NCI-H1105 treated with DMSO at 0.1 percent for 48 hours (cell line): ENCODE measurements at places on chromosomes 5 and 9.

- DNase-seq, result no peak
Observed at GRCh38 chr5:103347716-103348423, 89.3 kb downstream of the MACIR start.

- DNase-seq, result no peak
Observed at GRCh38 chr9:88737876-88738275, 202.9 kb downstream of the NXNL2 start.

- no peak for DNase-seq
Observed at GRCh38 chr5:122561209-122561608, 213.7 kb upstream of the SNX2 start.

- DNase-seq, result no peak
Observed at GRCh38 chr9:21853414-21853813, 51.0 kb downstream of the MTAP start.

DNA sequence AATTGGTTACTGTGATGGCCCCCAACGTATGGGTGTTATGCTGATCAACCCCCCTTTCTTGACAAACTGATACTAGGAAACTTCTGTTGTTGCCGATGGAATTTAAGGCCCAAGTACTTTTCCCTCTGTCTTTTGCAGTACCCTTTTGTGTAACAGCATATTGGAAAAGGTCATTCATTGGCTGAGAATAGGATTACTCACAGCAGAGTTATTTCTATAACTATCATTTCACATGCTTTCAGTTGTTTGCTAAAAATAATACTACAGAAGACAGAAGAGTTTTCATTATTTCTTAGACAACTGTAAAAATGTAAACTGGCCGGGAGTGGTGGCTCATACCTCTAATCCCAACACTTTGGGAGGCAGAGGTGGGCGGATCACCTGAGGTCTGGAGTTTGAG is 329.5 kb downstream of the KIAA0825 start:
- no peak for DNase-seq

DNA sequence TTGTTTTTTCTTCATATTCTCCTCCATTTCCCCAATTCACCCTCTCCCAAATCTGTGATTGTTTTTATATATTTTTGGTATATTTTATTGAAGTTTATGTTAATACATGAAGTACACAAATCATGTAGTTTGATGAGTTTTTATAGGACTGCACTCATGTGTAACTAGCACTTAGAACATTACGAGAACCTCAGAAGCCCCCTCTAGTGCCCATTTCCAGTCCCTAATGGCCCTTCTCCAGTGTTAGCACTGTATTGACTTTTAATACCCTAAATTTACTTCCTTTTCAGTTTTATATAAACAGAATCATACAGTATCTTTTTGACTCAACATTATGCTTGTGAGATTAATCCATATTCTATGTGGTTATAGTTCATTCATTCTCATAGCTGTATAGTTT is 18.5 kb upstream of the FKTN start:
- DNase-seq, result no peak

- DNase-seq, result no peak
Observed at GRCh38 chr5:37703841-37704241, 136.0 kb downstream of the GDNF start.

DNA sequence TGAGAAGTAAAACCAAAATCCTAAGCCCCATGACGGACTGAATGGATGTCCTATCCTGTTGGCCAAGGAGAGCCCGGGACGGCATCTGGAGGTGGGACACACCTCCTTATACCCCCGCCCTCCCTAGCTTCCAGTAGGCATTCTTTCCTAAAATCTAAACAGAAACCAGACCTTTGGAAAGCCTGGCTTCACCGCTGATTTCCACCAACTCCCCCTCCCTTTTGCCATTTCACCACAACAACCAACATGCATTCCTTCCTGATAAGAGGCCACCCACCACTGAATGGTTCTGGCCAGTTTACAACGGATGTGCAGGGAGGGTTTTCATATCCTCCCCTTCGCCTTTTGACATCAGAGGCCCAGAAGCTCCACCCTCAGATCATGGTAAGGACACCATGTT is 9.2 kb upstream of the RARS1 start:
- no peak for DNase-seq

- DNase-seq, result no peak
Observed at GRCh38 chr5:59842999-59843398, 50.5 kb downstream of the PDE4D start.

- DNase-seq, result no peak
Observed at GRCh38 chr5:150443242-150444075, 6.1 kb downstream of the RPS14 start.

- DNase-seq, result no peak
Observed at GRCh38 chr5:80931411-80931810, 28.8 kb upstream of the RASGRF2 start.

- DNase-seq, result no peak
Observed at GRCh38 chr5:115696141-115696650, 70.4 kb upstream of the TMED7 start.

DNA sequence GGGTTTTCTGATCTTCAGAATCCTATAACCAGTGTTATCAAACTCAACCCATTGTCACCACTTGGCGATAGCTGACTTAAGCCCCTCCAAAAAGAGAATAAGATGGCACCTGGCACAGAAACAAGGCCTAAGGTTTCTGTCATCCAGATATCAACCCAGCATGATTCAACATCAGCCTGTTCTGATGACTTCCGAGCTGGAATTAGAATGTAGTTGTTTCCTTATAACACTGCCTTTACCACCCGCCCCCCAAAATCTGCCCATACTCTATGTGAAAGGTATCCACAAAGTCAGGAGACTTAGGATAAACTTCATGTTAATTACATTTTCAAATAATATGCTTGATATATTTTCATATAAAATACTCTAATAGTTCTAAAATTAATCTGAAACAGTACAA is 5.2 kb downstream of the KLF9 start:
- DNase-seq, result no peak

DNA sequence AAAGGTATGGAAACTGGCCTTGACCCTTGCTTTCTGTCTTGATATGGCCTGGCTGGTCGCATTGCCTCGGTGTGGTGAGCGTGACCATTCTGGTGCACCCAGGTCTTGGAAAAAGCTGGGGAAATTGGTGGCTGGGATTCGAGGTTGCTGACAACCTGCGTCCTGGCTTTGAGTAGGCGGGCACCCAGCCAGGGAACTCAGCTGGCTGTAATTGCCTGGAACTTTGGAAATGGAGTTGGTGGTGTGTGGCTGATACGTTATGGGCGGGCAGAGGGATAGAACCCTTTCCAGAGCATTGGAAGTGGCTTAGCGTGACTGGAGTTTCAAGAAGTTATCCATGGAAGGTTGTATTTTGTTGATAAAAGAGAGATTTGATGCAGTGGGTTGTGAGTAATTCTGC is 35.2 kb downstream of the KCNMB1 start:
- peak; percentile 48 for DNase-seq

- DNase-seq, result peak; percentile 77
Observed at GRCh38 chr9:131382850-131383729, 10.8 kb upstream of the PRRC2B start.

- no peak for DNase-seq
Observed at GRCh38 chr9:137785704-137786161, 91.8 kb upstream of the CACNA1B start.

DNA sequence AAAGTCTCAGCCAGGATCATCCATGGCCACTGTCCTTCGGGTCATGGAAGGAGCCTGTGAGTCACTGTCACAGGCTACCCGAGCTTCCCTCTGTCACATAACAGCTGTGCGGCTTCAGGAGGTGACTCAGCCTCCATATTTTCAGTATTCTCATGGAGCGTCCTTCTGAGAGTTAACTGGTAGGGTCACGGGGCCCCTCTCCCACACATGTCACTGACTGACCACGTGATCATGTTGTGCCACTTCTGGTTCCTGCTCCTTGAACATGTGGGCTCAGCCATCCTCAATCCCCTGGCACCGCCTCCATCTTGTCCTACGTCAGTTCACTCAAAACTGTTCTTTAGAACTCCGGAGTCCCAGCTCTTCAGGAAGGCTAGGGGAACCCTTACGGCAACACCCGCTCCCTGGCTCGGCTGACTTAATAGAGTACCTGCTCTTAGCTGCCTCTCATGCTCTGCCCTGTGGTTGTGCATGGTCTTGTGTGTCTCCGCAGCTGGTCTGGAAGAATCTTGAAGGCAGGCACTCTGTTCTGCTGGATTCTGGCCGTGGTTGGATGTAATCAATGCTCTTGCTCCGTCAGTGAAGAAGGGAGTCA is 182.8 kb downstream of the ICE1 start:
- DNase-seq, result no peak

DNA sequence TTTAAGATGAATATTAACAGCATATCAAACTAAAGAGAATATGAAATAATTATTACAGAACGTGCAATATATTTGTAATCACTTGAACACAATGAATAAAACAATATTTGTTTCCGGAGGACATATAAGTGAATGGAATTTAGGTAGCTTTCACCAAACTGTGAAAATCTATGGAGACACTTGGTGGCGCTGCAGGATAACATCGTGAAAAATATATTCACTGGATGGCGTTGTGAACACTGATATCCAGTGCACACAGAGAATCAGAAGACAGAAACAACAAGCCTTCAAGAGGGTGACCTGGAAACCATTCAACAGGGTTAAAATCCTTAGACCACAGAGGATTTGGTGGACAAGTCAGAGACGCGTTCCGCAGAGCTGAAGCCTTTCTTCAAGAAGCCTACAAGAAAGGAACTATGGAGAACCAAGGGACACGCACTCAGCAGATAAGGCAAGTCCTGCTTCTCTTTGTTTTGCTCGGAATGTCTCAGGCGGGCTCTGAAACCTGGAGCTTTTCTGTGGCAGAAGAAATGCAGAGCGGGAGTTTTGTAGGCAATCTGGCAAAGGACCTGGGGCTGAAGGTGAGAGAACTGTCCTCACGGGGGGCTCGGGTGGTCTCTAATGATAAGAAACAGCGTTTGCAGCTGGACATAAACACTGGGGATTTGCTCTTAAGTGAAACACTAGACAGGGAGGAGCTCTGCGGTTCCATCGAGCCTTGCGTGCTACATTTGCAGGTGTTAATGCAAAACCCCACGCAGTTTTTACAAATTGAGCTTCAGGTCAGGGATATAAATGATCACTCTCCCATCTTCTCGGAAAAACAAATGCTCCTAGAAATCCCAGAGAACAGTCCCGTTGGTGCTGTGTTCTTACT is at the start of gene PCDHB11:
TSS of gene PCDHB11 (plus strand) at position 269 of the 877 bp plus-strand sequence. CDS start at position 417, 148 bp downstream.
- DNase-seq, result peak; percentile 68

GRCh38 chr9:89838621-89839020 is 233.8 kb downstream of the GADD45G start:
- no peak for DNase-seq

DNA sequence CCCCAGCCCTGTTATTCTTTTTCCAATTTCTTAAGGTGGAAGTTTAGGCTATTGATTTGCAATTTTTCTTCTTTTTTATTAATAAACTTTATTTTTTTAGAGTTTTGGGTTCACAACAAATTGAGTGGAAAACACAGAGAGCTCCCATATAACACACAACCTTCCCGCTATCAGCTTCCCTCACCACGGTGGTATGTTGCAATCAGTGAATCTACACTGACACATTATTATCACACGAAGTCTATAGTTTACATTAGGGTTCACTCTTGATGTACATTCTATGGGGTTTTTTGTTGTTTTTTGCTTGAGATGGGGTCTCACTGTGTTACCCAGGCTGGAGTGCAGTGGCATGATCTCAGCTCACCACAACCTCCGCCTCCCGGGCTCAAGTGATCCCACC is 4.8 kb upstream of the NFX1 start:
- DNase-seq, result no peak

DNA sequence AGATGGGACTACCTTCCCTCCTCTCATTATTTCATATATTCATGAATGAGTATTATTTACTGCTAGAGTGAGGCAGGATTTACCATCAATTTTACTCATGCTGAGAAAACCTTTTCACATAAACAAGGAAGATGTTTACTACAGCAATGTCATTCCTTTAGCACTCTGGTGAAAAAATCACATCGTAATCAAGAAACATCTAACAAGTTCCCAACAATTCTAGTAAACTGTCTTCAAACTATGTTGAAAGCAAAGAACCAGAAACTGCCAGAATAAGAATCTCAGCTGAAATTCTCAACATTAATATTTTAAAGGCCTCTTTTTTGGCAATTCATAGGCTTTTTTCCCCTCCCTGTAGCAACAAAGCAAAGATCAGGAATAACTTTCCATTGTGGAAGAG is 28.2 kb downstream of the AUH start:
- no peak for DNase-seq

DNA sequence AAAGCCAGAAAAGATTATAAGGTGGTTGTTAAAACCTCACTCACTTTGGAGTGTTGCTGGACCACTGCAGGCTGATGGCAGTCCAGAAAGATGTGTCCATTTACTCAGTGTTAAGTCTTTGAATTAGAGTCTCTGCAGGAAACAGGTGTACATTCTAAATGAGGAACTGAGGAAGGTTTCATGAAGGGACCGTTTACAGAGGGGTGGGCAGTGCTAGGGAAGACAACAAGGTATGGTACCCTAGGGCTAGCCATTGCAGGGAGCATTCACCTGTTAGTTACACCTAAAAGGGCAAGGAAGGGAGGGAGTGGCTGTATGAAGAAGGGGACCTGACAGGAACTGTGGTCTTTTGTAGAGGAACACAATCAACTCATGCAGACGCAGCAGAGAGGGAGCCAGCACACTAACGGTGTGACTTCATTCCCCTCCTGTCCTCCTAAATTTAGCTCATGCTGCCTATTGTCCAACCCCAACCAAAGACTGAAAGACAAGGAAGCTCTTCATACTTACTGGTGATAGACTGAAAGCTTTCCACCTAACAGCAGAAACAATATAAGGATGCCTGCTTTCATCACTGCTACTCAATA is 32.2 kb upstream of the PAX5 start:
- DNase-seq, result no peak

GRCh38 chr5:137937994-137938750 is 48.9 kb downstream of the PKD2L2 start:
- no peak for DNase-seq

DNA sequence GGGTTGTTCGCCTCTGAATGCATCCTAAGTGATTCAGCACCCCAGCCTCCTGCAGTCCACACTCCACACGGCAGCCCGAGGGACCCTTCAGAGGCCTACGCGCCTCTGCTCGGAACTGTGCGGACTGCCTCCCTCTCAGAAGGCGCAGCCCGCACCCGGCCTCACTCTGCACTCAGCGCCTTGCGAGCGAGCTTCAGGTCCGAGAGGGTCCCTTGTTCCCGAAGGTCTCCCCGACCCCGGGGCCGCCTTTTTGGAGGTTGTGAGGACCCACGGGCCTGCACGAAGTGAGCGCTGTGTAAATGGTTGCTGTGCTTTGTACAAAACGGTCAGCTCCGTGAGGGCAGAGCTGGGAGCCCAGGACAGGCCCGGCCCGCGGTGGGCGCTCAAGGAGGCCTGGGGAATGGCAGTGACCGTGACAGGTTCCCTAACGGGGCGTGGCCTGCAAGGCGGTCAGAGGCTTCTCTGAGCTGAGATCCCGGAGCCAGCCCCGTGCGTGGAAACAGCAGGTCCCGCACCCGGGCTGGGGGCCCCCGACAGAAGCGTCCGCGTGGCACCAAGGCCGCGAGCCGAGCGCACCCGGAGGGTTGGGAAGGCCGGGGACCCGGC is 698 bp upstream of the CACNA1B start:
- no peak for DNase-seq

DNA sequence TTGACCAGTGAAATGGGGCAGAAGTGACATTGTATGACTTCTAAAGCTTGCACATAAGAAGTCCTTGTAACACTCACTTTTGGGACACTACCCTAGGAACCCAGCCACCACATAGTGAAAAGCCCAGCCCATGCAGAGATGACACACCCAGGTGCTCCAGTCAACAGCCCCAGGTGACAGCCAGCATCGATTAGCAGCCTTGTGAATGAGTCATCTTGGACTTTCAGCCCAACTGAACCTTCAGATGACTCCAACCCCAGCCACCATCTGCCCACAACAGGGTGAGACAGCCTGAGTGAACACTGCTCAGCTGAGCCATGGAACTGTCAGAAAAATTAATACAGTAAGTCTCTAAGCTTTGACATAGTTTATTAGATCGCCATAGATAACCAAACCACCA is 458.6 kb downstream of the ZSWIM6 start:
- no peak for DNase-seq
